Fibroblast of skin of right biceps (primary cell): ENCODE measurements at places on chromosomes 5 and 9.

DNA sequence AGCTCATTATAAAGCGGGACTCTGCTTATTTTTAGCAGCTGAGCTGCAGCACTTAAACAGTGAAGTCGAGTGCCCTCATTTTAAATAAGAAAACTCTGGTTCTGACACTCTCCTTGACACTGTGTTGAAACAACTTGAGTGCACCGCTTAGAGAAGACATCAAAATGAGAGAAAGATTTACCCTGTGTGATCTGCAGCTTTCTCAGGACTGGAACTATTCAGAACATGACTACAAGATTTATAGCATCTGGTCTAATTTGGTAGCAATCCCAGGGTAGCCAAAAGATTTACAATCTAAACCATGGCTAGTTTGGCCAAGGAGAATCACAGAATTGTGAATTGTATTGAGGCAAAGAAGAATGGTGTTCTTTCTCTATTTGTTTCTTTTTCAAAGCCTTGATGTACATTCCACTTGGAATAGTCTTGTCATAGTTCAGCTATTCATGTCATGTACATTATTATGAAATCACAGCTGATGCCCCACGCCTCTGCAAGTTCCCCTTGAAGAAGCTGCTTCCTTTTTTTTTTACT is 38.7 kb downstream of the PLEKHG4B start:
- peak; percentile 64 for DNase-seq

GRCh38 chr5:139642891-139643871 is 5.0 kb upstream of the CXXC5 start:
- DNase-seq: no peak

GRCh38 chr9:3549225-3549624 is 23.4 kb upstream of the RFX3 start:
- no peak for DNase-seq

DNA sequence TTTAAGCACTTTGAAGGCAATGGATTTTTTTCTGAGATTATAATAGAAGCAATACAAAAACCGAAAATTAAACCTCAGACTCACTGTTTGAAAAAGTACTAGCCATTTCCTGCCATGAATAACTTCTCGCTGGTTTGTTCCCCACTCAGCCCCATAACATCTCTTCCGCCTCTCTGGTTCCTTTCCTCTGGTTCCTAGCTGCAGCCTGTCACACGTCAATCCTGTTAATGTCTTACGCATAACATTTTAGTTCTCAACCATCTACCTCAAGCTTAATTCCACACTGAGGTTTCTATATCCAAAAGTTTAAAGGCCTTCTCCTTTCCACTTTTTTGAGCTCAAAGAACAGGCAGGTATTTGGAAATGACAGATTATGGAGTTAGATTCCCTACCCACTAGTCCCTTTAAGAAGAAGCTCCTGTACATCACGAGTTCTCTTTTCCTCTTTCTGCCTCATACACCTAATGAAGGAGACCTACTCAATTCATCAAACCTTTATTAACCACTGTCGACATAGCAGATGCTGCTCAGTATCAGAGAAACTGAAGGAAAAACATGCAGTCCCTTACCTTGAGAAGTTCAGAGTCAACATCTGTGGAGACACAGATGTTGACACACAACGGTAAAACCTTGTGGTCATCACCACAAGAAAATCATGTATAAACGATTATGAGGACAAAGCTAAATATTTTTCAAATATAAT is 243.0 kb upstream of the PTGER4 start:
- no peak for DNase-seq

GRCh38 chr9:21324047-21324446 is 11.2 kb downstream of the KLHL9 start:
- no peak for DNase-seq

GRCh38 chr5:9125852-9126251 is 420.0 kb downstream of the SEMA5A start:
- no peak for DNase-seq

DNA sequence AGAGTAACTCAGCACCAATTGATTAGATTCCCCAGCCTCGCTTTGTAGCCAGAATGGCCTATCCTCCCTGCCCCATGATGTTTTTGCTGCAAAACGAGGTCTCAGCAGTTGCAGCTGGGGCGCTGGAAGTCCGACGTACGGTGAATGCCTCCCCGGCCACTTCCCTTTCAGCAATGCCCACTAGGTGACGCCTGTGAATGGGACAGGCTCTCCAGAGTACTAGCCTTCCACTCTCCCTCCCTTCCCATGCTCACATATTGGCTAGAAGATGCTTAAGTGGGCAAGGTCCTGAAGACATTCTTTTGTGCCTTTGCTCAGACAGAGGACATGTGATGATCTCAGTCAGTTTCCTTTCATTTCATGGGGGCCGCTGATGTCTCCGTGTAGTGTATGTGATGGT is 50.8 kb downstream of the DMRT2 start:
- peak; percentile 36 for DNase-seq

GRCh38 chr9:18531136-18532065 is 57.4 kb downstream of the ADAMTSL1 start:
- DNase-seq: peak; percentile 18

- no peak for DNase-seq
These were observed 273.8 kb upstream of the RPS23 start for GRCh38 chr5:82551840-82552385.

DNA sequence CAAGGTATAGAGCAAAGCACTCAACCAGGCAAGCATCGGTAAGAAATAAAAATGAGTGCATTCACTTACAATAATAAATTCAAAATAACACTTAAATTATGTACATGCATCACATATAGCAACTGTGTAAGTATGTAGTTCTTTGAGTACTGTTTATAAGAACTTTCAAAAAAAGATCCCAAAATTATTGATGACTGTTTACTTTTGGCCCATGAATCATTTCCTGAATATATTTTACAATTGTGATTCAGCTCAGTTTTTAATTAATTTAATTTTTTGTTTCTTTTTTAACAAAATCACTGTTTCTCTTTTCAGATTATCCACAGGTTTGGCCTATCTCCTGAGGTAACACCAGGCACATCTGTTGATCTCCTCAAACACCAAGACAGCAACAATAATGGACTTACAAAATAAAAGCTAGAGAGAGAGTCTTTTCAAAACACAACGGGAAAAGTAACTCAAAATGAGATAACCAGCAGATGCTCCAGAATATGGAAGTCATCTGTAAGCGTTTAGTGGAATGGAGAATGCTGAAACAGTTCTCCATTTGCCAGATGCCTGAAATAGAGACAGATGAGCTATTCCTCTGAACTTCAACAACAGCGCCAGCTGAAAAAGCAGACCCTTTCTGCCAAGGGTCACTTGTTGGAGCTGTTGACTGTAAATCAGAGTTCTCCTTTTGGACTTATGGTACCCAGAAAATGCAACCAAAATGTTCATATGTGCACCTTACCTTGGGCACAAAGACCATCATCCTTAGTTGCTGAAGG is 348.6 kb upstream of the RGMB start:
- peak; percentile 64 for DNase-seq

GRCh38 chr5:89255845-89256463 is 373.0 kb upstream of the MEF2C start:
- DNase-seq: peak; percentile 78

DNA sequence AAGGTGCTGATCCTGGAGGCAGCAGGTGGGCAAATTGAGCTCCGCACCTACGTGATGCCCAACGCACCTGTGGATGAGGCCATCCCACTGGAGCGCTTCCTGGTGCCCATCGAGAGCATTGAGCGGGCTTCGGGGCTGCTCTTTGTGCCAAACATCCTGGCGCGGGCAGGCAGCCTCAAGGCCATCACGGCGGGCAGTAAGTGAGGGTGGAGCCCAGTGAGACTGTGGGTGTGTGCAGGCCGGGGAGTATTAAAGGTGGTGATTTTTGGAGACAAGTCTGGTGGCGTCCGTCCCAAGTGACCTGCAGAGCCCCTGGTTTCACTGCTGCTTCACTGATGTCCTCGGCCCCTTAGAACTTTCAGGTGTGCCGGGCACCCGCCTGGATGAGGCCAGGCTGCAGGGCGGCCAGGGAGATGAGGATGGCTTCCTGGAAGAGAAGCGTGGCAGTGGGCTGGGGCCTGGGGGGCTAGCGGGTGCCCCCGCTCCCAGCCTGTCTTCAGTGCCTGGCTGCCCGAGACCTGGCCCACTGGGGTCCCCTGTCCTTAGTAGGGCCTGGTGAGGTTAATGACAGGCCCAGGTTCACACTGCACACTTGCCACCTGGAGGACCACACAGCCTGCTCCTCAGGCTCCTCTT is 4.2 kb downstream of the ENDOG start:
- no peak for DNase-seq

DNA sequence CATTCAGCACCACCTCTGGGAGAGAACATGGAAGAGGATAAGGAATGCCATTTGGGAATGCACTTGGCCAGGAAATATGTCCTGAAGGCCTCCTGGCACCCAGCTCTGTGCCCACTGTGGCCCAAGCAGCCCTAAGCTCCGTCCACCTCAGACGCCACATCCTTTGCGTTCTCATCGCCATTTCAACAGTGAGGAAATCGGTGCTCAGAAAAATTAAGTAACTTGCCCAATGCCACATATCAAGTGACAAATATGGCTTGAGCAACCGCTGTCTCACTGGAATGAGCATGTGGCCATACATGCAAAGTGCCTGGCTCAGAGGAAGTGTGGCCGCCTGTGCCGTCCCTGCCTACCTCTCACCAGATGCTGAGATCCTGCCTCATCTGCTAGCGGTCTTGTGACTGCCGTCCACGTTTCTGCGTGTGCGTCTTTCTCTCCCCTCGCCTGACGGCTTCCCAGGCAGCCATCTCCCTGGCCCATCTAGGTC is 984 bp upstream of the DOK3 start:
- no peak for DNase-seq

DNA sequence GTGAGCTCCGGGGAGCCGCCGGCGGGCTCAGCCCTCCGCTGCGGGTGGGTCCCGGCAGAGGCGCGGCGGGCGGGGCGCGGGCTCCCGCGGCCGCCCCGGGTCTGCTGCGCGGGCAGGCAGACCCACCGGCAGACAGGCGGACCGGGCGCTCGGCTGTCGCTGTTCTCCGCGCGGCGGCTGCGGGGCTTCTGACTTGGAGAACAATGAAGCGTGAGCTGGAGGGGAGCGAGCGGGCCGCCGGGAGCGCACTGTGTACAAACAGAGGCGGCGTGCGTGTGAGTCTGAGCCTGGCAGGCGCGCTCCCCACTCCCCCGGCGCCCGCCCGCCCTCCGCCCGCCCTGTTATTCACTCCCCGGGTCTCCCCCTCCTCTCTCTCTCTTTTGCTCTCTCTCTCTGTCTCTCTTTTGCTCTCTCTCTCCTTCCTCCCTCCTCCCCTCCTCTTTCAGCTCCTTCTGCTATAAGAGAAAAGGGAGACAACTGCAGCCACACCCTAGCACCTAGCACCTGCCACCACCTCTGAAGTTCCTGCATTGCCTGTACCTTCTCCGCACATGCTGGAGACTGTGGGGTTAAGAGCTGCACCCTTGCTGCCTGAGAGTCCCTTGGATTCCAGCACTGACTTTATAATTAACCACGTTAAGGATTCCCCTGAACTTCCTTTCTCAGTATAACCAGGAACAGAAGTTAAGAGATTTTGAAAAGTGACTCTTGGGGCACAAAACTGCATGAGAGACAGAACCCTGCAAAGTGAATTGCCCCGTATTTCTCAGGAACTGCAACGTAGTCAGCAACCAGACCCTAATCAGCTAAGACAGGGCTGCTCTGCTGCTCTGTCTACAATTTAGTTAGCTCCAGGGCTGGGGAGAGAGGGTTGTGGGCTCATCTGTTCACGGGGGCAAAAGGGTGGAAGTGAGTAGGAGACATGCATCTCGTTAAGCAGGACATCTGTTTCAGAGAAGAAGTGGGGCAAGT is at the start of gene EDIL3:
Gene EDIL3, minus strand, starts transcription at position 277 of the 972 bp plus-strand sequence. CDS start 506 bp downstream, outside the sequence.
- DNase-seq: peak; percentile 64

GRCh38 chr5:127959152-127959764 is 124.3 kb upstream of the SLC12A2 start:
- peak; percentile 87 for DNase-seq

DNA sequence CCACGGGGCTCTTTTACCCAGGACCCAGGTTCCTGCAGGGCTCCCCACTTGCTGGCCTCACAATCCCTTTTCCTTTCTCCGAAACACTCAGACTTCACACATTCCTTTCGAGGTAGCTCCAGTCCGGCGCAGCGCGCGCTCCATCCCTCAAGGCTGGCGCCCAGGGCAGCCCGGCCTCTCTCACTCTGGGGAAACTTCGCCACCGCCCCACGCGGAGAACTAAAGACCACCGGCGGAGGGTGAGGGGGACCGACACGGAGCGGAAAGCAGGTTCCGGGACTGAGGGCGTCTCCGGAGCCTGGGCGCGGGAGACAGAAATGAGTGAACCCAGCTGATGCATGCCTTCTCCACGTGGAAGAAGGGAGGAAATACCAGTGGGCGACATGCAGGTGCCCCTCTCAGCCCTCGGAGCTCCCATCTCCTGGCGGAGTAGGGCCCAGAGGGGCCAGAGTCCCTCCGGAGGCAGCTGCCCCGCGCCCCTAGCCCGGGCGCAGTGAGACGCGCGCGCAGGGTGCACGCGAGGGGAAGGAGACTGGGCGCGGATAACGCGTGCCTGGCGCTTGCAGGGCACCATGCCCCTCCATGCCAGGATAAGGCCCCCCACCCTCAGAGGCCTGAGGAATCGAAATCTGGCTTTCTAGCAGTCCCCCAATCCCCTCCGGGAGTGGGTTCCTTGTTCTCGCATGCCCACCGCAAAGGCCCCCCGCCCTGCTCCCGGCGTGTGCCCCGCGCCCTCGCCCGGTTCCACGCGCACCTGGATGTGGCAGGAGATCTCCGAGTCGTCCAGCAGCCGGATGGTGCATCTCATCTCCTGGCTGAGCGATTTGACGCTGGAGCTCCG is 650 bp downstream of the FRMD3 start:
- peak; percentile 33 for DNase-seq

GRCh38 chr9:69122549-69123141 is 51.4 kb upstream of the TJP2 start:
- DNase-seq: peak; percentile 87

DNA sequence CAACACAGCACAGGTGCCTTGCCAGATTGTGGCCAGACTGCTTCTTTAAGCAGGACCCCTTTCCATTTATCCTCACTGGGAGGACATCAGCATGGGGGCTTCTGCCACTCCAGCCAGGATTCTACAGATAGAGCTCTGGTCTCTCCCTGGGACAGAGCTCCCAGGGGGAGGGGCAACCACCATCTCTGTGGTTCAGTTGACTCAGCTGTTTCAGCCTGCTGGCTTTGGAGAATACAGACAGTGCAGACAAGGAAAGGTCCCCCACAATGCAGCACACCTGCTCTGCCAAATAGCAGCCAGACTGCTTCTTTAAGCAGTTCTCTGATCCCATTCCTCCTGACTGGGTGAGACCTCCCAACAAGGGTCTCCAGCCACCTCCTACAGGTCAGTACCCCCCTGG is 132.8 kb downstream of the OR2K2 start:
- DNase-seq: peak; percentile 7

GRCh38 chr5:154319736-154320135 is 126.1 kb upstream of the SAP30L start:
- no peak for DNase-seq

DNA sequence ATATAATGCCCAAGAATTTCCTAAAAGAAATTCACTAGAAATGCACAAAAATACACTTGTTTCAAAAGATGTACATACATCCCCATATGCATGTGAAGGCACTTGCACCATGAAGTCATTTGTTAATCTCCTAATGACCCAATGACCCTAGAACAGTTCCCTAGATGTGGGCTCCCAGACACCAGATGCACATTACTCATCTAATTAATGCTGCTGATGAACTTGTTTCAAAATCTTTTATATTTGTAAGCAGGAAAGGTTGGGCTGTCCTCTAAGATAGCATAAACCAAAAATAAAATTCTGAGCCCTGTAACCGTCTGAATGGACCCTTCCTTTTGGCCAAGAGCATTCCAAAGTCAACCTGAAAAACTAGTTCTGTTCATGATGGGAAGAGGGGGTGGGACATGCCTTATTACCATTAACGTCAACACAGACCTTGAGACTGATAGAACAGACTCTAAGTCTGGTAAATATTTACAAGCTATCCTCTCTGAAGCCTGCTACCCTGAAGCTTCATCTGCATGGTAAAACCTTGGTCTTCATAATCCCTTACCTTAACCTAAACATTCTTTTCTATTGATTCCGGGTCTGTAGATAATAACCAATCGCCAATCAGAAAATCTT is 91.0 kb upstream of the DAPK1 start:
- DNase-seq: no peak
